ENCODE measurements at places on chromosomes 1 and 21.

- DNase-seq, result no peak
Measured at GRCh38 chr21:33650230-33650629, 7.9 kb downstream of the ITSN1 start.

DNA sequence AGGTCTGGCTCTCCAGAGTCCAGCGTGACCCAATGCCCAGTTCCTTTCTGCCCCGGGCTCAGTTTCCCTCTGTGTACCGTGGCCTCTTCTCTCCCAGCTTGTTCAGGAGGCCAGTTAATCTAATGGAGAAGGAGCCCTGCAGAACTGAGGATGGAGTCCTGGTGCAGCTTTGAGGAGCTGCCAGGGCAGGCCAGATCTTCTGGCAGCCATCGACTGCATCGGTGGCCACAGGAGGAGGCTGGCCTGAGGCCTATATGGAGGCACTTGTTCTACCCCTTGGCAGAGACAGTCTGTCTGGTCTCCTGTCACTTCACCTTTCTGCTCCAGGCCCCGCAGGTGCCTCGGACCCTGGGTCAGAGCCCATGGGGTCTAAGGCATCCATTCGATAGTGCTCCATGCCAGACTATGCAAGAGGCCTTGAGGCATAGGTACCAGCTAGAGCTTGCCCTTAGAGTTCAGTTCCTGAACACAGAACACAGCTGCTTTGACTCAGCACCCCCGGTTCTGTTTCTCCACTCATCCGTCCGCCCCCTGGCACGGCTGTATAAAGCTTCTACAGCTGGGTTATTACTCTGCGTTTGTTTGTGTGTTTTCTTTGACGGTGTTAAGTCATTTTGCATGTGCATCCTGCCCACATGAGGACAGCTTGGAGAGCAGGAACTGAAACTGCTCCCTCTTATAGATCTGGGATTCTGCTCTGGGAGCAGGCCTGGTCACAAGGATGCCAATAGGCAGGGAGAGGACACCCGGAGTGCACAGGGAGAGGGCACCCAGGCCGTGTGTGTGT, 18.5 kb upstream of the LRRN2 start:
- no peak for DNase-seq

DNA sequence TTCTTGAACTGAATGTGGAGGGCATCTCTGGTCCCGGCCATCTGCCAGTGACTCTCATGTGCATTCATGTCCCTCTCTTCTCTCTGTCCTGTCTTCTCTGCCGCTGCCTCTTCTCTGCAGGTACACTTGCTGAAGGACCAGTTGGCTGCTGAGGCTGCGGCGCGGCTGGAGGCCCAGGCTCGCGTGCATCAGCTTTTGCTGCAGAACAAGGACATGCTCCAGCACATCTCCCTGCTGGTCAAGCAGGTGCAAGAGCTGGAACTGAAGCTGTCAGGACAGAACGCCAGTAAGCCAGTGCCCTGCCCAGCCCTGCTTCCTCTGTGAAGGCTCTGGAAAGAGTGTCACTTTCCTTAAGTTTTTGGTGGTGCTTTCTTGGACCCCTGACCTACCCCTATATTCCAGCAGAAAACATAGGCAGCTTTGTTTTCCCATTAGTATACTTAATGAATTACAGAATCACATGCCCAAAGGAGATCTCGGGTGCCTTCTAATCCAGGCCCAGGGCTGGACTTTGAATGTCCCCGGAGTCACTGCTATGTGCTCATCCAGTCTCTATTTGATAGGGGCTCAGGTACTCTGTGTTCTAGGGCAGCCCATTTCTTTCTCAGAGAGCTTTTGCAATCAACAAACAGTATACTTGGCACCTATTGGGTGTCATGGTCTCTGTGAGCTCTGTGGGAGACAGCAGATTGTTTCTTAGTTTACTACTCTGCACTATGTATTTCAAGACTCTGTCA, 11.2 kb downstream of the SPATA46 start:
- DNase-seq, result no peak

DNA sequence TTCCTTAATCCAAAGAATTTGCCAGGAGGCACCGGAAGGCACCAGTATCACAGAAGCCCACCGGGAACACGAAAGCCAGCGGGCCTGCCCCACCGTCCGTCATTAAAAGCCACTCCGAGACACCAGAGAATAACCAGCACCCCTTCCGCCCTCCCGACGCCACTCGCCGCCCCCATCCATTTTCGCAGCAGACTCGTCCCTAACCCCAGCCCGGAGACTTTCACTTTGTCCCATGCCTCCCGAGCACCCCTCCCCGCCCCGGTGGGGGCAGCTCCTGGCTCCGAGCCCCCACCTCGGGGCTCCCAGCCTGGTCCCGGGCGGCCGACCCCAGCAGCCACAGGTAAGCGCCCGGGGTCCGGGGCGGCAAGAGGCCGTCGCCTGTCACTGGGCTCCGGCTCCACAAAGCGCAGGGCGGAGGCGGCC, 105.4 kb downstream of the SLC45A1 start:
- DNase-seq, result no peak

GRCh38 chr1:1612104-1612400, 3.2 kb upstream of the MIB2 start:
- DNase-seq, result no peak

DNA sequence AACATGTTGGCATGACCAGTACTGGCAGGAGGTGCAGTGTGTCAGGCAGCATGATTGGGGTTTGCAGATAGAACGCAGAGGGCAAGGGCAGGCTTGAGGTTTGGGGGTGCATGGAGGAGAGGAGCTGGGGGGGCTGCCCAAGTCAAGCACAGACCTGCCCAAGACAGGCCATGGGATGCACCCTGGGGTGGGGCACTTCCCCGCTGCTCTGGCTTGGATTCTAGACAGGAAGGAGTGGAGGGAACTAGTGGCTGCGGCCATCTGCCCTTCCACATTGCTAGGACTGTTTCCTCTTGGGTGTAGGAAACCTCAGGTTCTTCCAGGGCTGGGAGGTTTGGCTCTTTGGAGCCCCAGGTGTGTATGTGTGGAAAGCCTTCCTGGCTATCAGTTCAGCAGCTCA, 3.0 kb downstream of the PDXK start:
- DNase-seq, result no peak

DNA sequence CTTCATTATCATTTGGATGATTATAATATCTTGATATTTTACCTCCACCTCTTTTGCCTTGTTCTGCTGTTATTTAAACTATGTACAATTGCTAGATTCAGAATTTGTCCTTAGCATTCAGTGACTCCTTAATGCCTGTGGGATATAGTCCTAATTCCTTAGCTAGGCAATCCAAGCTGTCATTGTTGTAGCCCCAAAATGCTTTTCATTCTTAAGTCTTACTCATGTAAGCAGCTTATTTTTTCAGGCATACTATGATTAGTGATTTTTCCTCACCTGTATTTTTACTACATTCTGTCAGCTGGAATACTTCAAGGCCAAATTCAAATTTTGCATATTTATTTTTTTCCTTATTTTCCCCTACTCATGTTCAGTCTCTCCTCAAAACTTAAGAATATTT, 13.4 kb downstream of the PKN2 start:
- peak; percentile 48 for DNase-seq

GRCh38 chr1:65955071-65955470, 162.4 kb downstream of the PDE4B start:
- DNase-seq, result no peak

DNA sequence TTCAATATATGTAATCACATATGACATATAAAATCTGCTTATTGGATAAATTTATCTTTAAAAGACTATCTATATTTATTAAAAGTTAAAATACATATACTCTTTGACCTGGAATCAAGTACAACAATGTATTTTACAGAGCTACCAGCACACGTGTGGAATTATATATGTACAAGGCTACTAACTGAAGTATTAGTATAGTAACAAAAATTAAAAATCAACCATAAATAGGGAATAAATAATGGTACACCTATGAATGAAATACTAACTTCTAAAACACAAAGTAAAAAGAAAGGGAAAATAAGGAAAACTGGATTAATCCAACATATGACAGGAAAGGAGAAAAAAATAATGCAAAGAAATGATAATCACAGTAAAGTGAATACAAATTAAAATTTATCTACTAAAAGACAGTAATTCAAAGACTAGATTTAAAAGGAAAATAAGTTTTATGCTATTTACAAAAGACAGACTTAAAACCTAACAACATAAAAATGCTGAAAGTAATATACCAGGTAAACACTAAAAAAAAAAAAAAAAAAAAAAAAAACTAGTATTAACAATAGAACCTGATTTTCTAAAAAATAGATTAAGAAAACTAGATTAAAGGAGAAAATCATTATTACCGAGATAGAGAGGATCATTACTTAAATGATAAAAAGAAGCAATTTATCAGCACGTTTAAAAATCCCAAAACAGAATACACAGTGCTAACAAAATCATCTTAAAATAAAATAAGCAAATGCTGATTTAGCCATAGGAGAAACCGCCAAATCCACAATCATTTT, 27.9 kb downstream of the MRPL39 start:
- no peak for DNase-seq

- DNase-seq, result no peak
Measured at GRCh38 chr21:40422896-40423635, 423.9 kb downstream of the DSCAM start.

DNA sequence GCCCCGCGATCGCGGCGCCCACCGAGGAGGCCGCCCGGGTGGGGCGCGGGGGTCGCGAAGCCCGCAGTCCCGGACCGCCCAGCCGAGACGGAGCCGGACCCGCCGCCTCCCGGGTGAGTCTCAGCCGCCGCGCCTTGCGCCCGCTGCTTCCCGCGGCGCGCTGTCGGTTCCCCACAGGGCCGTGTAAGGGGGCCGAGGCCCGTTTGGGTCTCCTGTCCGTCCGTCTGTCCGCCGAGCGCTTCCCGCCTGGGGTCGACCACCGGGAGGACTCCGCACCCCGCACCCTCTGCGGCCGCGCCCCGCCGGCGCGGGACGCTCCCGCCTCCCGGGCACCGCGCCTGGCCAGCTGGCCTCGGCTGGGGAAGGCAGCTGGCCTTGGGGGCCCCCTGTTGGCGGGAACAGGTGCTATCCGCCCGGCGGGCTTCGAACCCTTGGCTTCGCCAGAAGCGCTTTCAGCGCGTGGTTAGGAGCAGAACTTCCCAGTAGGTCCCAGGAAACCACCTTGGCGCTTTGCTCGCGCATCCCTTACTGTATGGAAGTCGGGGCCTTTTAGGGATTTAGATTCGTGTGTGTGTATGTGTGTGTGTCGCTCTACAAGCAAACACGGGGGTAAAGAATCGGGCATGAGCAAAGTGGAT, 414 bp downstream of the TMEM51 start:
- DNase-seq, result peak; percentile 37

DNA sequence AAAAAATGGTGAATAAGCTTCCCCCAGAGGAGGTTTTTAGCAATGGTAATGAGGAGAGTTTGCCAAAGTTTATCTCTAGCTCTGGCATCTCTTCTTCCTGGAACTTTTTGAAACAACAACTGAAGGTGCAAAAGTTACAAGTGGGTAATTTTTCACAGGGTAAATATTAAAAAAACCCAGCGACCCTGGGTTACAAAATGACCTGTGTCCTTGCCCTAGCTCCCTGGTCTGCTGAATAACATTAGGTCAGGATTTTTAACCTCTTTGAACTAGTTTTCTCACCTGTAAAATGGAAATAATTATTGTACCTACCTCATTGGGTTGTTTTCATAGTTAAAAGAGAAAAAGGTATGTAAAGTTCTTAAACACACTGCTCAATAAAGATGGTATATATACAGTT, 332.4 kb upstream of the DUSP10 start:
- DNase-seq, result no peak

DNA sequence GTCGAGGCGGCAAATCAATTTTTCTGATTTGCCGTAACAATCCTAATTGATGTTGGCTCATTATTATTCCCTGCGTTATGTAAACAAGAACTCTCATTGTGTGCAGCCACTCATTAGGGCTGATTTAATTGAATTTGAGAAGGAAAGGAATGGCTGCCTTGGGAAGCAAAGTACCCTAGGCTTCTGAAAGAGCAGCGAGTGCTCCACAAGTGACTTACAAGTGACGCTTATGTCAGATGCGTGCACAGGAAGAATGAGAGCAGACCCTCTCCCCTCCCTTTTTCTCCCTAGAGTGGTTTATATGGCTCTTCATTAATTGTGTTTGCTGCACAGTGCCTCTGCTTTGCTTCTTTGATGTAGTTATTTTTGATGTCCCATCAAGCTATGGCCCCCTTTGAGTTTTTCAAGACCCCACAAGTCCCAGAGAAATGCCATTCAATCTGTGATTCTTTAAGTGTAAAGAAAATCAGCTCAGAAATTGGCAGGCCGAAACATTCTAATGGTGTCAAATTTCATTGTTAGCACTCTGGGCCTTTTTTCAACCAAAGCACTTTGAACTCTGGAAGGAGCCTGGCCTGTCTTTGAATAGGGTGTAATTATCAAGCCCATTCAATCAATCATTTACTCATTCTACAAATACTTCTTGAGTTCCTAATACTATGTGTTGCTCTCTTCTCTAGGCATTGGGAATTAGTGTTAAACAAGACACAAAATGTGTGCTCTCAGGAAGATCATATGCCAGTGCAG, 86.8 kb upstream of the VAV3 start:
- DNase-seq, result no peak

DNA sequence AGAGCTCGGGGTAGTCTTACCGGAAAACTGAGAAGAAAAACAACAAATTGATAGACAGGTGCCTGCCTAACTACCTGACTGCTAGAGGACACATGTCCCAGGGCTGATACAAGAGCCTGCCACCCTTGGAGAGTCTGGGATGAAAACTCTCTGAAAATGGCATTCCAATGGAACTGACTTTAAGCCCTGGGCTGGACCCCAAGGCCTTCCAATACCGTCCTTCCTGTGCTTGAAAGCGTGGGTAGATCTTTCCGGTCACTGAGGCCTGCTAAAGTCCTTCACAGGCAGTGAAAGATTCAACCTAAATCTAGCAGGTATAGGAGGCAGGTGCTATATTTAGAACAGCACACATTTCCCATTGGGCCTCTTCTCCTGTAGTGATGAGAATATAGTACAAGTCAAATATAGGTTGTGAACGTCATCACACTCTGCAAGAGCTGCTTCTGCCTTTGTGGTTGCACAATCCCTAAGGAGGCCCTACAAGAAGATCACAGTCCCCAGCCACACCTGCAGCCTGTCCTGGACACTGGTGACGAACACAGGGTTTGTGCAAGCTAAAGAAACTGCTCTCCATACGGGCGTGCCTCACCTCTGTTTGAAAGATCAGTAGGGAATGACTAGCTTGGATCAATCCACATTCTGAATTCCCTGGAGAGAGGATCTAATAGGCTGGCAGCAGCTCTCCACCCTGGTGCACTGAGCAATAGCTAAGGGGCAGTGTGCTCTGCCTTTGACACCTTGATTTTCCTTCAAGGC, 876 bp upstream of the CHML start:
- peak; percentile 26 for DNase-seq

Data from amniotic epithelial cell (primary cell).